Activated CD4-positive, alpha-beta T cell treated with anti-CD3 and anti-CD28 coated beads, Interleukin-2, Interleukin-6, amounts not matched to agents 100 ng/mL and 50 ng/mL, durations not matched to agents 16 hours and 8 hours (primary cell): ENCODE measurements at places on chromosomes 5 and 9.

GRCh38 chr9:111144741-111145140 is 106.5 kb upstream of the LPAR1 start:
- no peak for DNase-seq

GRCh38 chr9:106032978-106033377 is 338.6 kb downstream of the TMEM38B start:
- no peak for DNase-seq

GRCh38 chr5:160640406-160640805 is 211.6 kb downstream of the ATP10B start:
- no peak for DNase-seq

DNA sequence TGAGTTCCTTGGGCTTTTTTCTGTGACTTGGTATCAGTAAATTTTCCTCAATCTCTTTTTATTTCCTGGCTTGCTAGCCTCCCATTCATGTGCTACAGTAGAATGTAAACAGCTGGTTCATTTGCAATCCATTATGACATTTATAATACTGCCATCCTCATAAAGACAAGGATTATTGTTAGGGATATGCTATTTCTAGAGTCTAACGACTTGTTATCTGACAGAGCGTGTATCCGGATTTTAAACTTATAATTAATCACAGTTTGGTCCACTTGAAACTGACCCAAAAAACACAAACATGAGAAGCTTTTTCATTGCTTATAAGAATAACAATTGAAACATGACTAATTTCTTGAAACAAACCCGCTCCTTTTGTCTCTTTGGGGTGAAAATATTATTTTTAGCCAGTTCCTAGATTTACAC is 585.8 kb downstream of the TLE4 start:
- DNase-seq = no peak

DNA sequence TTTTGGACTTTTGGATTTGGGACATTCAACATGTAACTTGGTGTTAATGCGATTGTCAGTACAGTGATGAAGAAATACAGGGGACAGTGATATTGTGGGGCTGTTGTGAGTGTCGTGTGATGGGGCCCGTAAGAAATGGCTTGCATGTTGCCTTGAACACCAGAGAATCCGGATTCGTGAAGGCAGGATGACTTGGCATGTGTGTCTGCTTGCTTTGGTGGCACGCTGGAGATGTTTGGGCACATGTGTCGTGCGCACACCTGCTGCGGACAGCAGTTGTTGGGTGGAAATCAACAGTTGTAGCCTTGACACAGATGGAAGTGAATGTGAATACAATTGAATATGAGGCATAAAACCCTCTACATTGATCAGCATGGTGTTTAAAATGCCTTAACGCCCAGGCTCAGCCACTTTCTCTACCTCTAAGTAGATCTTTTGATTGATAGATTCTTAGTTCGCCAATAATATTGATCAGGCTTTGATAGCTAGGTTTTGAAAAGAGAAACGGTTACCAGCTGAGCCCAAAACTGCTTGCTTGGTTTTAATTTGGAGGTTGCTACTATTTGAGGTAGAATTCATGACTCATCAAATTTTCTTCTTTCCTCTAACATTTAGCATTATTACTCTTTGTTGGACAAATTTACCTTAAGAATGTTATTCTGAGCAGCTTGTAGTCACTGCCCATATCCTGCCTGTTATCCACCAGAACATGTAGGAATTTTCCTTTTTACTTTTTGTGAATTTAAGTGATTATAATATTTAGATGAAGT is 94.4 kb downstream of the TRIO start:
- DNase-seq = no peak

- DNase-seq = peak; percentile 85
Observed at GRCh38 chr9:137114613-137115393, at the start of gene DPP7. DPP7 (minus strand) TSS chr9:137114733; CDS start chr9:137114713, 20 bp downstream.

- no peak for DNase-seq
Observed at GRCh38 chr9:9905736-9906135, 707.1 kb downstream of the PTPRD start.

- no peak for DNase-seq
Observed at GRCh38 chr9:16885931-16886330, 15.5 kb upstream of the BNC2 start.

DNA sequence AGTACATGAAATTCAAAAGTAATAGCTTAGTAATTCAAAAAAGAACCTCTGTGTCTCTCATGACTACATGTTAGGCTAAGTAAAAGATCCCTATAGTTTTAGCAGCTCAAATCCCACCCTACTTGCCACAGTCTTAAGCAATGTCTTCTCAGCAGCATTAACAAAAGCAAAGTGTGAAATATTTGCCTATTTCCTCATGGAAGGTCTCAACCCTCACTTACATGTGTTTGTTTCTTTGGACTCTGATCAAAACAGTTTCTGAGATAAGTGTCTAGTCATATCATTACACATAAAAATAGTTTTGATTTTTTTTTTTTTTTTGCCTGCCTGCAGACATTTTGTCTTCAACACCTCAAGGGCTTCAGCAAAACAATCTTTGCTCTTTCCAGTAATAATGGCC is 310.5 kb downstream of the CETN3 start:
- DNase-seq = no peak

GRCh38 chr5:133730346-133730745 is 118.0 kb upstream of the FSTL4 start:
- no peak for DNase-seq

- DNase-seq = no peak
Observed at GRCh38 chr5:3657364-3658022, 61.9 kb downstream of the IRX1 start.

GRCh38 chr5:157582731-157583620 is 7.4 kb upstream of the ADAM19 start:
- peak; percentile 59 for DNase-seq

GRCh38 chr5:60701321-60701968 is 1.5 kb upstream of the DEPDC1B start:
- DNase-seq = no peak

DNA sequence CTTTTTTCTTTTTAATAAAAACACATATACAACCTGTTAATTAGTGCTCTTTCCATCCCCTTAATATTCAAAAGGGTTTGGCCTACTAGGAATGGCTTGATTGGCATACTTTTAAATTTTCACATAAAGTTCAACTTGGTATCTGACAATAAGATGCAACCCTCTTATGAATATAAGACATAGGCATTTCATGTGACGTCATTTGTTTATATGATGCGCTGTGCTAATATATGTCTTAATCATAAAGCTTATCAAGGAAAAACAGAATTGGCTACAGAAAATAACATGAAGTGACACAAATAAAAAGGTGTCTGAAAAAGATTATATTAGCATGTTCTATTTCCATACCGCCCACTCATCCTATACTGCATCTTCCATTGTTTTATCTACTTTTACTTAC is 1642.4 kb downstream of the EFNA5 start:
- no peak for DNase-seq

DNA sequence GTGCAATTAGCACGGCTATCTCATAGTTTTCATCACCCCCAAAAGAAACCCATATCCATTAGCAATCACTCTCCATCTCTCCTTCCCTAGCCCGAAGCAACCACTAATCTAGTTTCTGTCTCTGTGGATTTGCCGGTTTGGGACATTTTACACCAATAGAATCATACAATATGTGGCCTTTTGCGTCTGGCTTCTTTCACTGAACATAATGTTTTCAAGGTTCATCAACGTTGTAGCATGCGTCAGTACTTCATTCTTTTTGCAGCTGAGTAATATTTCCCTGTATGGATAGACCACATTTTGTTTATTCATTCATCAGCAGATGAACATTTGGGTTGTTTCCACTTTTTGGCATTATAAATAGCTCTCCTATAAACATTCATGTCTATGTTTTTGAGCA is 75.4 kb upstream of the TBC1D2 start:
- no peak for DNase-seq

DNA sequence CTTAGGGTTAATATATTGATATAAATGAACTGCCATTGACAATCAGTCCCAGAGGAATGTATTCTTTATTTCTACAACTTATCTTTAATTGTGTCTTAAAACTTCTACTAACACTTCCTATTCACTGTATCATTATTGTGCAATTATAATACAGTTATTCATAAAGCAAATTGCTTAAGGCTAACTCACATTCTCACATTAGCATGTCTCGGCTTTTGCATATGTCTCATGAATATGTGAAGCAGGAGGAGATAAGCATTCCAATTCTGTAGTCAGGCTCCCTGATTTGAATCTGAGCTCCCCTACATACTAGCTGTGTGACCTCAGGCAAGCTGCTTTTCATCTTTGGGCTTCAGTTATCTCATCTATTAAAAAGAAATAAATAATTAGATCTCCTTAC is 45.4 kb downstream of the PLGRKT start:
- no peak for DNase-seq

- no peak for DNase-seq
Observed at GRCh38 chr5:33034777-33035176, 323.7 kb downstream of the NPR3 start.

DNA sequence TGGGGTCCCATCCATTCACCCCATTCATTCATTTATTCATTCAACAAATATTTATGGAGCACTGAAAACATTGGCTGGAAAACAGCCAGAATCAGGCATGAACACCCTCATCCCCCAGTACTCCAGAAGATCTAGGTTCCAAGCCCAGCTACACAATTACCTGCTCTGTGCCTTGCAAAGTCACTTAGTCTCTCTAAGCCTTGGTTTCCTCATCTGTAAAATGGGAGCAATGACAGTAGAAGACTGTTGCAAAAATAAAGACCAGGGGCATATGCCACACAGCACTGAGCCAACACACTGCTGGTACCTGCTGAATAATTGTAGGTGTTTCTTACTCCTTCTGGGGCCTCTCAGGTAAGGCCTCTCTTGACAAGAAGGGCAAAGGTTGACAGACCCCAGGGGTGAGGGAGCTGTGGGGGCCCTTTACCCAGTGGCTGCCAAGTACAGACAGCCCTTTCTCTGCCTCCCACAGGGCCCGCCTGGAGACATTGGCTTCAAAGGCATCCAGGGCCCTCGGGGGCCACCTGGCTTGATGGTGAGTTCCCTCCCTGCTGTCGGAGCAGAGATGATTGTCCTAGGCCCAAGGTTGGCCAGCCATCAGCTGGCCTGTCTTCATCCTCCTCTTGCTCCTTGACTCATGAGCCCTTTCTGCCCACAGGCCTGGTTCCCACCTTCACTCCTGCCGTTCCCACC is 22.6 kb upstream of the ORM1 start:
- no peak for DNase-seq

GRCh38 chr5:112183103-112183711 is 235.9 kb downstream of the EPB41L4A start:
- no peak for DNase-seq

DNA sequence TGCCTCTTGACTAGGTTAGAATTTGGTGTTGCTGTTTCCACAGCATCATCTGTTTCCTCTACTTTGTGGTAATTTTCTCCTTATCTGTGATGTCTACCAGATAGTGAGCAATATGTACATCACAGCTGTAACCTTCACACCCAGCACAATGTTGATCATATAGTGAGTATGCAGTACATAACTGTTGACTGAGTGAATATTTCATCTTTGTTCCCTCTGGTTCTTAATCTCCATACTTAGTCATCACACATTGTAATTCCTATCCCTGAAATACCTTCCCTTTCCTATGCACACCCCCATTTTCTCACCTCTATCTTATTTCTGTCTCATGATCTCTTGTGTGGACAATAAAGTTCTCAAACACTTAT is 115.9 kb downstream of the KIF4B start:
- no peak for DNase-seq

DNA sequence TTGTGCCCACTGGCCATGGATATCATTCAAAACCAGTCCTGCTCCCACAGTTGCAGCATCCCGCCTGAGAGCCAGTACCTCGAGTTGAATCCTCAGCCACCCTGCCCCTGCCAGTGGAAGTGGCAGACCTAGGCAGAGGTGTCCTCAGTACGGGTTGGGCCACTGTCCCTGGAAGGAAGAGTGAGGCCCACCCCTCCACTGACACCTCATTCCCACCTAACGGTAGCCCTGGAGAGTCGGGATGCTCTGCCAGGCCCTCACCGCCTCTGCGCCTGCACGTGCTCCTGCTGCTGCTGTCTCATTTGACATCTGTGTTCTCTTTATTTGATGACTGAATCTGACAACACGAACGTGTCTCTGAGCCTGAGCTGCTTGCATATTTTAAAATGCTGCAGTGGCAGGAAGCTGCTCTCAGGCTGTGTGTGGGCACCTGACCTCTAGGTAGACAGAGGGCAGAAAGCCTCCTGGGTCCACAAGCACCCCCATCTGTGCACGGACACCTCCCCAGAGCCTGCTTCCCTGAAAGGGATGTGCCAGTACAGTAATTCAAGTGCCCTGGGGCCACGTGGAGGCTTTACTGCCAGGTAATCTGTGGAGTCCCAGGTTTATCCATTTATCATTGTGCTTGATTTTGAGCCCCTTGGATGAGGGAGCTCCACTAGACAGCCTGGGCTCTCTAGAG is 194.7 kb downstream of the CACNA1B start:
- no peak for DNase-seq

- DNase-seq = no peak
Observed at GRCh38 chr5:73491155-73491554, 7.1 kb upstream of the BTF3 start.

- no peak for DNase-seq
Observed at GRCh38 chr5:17832949-17833745, 198.9 kb downstream of the TAF11L14 start.

- no peak for DNase-seq
Observed at GRCh38 chr9:108225149-108225800, 630.5 kb downstream of the ACTL7B start.

DNA sequence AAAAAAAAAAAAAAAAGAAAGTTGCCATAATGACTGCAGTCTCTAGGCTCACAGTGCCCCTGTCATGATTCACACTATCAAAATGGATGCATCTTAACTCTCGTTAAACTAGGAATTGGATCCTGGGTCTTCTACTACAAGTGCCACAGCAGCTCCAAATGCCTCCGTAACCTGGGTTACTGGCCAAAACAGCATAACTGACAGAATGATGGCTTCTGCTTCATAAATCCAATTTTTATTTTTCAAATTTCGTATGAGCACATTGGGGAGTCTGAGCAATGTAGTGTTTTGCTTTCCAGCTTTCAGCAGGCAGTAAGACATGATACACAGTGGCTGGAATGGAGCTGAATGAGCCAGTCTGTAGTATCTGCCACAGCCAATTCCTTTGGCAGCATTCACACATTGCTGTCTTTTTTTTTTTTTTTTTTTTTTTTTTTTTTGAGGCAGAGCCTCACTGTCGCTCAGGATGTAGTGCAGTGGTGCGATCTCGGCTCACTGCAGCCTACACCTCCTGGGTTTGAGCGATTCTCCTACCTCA is 36.0 kb upstream of the NPM1 start:
- no peak for DNase-seq

DNA sequence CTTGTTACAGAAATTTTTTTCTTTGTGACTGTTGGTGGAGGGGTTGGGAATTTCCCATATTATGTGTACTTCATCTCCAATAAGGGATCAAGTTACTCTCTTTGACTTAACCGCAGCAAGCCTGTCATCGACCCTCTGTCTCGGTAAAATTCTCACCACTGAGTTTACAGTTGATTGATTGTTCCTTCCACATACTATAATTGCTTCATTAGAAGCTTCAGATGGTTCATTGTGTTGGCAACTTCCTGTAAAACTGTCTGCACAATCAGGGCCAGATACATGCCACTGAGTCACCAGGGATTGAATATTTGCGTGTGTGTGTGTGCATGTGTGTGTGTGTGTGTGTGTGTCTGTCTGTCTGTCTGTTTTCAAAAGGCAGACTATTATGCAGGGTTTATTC is 176.6 kb downstream of the ZNF462 start:
- DNase-seq = no peak
